ENCODE measurements at places on chromosomes 6 and 20. TPM values are rescaled to one million over a fixed set of nuclear protein-coding genes. Genes with fewer than 3 reads are reported as not detected.

- no peak overlapping the region for H3K27ac ChIP-seq
- no peak overlapping the region for H3K4me3 ChIP-seq
- H3K36me3 ChIP-seq: no peaks in the 10 kb centered on the region
- peaks cover 18% of the 10 kb centered on the region for H3K4me1 ChIP-seq
Observed at GRCh38 chr6:100176951-100177710, 183.1 kb upstream of the MCHR2 start.

DNA sequence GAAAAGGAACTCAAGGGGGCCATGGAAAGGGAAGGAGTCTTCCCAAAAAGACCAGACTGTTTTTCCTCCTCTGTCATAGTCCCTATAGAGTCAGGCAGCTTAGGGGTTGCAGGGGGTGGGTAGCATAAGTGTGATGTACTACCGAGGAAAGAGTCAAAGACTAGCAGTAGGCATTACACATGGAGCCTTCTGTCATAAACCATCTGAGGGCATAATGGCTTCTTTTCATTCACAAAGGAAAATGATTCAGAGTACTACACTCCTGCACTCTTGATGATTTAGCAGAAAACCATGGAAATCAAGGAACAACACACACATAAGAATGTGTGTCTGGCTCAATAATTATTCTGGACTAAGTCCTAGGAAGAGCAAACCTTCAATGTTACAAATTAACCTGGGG lies 14.9 kb downstream of the PLN start:
- peaks cover 6% of the 10 kb centered on the region for H3K4me1 ChIP-seq
- DNase-seq: no peak
- no peak overlapping the region for H3K4me3 ChIP-seq
- H3K27me3 ChIP-seq: no peaks in the 10 kb centered on the region
- no peak overlapping the region for H3K27ac ChIP-seq

DNA sequence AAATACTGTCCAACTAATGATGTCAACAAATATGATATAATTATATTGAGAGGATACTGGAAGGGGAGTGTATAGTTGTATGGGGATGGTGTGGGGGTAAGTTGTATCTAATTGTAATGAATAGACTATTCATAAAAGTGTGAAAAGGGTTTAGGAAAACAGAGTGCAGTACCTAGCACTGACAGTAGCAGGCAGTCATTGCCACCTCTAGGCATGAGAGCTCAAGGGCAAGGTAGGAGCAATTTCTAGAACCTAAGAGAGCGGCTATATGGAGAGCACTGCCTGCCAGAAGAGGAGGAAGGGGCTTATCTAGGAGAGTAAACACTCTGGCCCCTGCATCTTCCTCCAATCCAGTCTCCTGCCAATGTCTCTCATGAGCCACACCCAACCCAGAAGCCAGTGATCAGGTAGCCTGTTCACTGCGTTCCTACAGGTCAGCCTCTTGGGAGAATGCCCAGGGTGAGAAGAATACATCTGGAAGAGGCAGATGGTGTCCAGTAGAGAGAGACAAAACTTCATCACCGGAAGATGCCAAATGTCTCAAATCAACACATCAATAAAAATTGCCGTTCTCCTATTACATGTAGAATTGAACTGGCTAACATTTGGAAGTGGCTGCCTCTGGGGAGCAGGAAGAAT lies 200.0 kb downstream of the LY86 start:
- no peaks in the 10 kb centered on the region for H3K36me3 ChIP-seq
- H3K27ac ChIP-seq: no peak overlapping the region
- H3K4me1 ChIP-seq: peaks cover 8% of the 10 kb centered on the region

Gene MDFI
- 6.7 TPM for total RNA-seq

Gene AVP
- total RNA-seq: not detected

Gene DEFB132
- total RNA-seq: not detected

GRCh38 chr20:32909896-32910571 lies 51.3 kb downstream of the EFCAB8 start:
- no peaks in the 10 kb centered on the region for H3K36me3 ChIP-seq
- H3K4me1 ChIP-seq: no peaks in the 10 kb centered on the region
- no peaks in the 10 kb centered on the region for H3K27me3 ChIP-seq
- H3K27ac ChIP-seq: no peak overlapping the region

DNA sequence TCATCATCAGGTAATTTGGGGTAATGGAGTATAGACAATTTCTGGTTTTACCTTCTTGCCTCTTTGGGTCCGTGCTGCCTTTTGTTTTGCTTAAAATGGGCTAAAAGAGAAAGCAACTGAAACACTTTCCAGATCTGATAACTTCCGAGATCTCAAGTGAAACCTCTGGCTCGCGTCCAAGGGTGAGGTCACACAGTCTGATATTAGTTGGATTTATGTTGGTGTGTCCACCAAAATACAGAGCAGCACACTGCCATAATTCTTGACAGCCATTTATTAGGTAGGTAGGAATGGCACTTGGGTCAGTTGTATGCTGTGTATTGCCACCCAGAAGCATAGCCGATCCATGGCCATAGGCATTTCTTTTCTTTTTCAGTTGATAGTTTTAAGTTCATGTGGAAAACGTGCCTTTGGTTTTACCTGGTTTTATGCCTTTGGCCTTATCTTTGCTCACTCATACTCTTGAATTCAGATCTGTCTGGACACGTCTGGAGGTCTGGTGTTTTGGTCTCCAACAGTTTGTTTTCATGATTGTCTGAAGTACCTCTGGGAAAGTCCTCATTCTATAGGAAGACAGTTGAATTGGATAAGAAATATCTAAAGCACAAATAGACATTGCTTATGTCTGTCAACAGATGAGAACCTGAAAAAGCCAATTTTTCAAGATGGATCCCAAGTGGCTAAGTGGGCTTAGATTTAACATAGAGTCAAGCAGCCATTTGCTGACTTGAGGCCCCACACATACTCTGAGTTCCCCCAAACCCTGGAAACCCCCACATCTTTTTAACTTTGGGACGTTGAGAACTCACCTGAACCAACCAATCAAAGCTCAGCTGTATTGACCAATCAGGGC lies 320.8 kb downstream of the SOX4 start:
- H3K4me1 ChIP-seq: peaks cover 4% of the 10 kb centered on the region
- H3K4me3 ChIP-seq: no peak overlapping the region
- peak; percentile 82 for DNase-seq
- no peaks in the 10 kb centered on the region for H3K27me3 ChIP-seq
- peak overlapping the region; percentile 38 for H3K27ac ChIP-seq

DNA sequence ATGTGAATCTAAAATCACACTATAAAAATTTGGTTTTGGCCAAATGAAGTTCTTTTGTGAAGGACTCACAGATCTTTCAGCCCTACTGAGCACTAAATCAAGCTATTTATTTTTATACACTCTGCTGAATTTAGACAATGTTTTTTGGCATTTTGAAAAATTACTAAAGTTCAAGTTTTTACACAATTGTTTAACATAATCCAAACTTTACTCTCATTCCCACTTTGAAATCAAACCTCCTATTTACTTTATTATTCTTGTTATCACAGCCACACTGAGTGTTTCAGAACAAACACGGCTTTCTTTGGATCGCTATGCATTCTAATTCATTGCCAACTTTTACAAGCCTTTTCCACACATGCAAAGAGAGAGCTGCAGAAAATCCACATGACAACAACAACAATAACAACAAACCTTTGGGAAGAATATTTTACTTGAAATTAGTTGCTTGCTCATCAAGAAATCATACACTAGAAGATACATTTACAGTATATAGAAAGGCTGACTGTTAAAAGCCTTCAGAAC lies 49.1 kb upstream of the TMEM30A start:
- no peak overlapping the region for H3K4me3 ChIP-seq
- no peaks in the 10 kb centered on the region for H3K36me3 ChIP-seq
- no peak overlapping the region for H3K27ac ChIP-seq
- H3K27me3 ChIP-seq: no peaks in the 10 kb centered on the region
- H3K4me1 ChIP-seq: no peaks in the 10 kb centered on the region

Gene PLA2G7
- 0.78 TPM for total RNA-seq

Gene TRIM40
- not detected for total RNA-seq

Gene TMC2
- 0.26 TPM for total RNA-seq

Gene CNR1
- 6.6 TPM for total RNA-seq

GRCh38 chr6:30042476-30042875 lies 18.6 kb upstream of the POLR1H start:
- H3K36me3 ChIP-seq: no peaks in the 10 kb centered on the region
- H3K27me3 ChIP-seq: no peaks in the 10 kb centered on the region
- DNase-seq: no peak

GRCh38 chr20:46573234-46573633 lies 22.8 kb upstream of the OCSTAMP start:
- peaks cover 19% of the 10 kb centered on the region for H3K4me1 ChIP-seq
- no peak for DNase-seq
- no peaks in the 10 kb centered on the region for H3K27me3 ChIP-seq
- H3K27ac ChIP-seq: no peak overlapping the region
- H3K36me3 ChIP-seq: no peaks in the 10 kb centered on the region
- no peak overlapping the region for H3K4me3 ChIP-seq

Data from body of pancreas (tissue), 4 donors.